Hippocampal formation (tissue), 2 donors: ENCODE measurements at places on chromosomes 2 and 18.

DNA sequence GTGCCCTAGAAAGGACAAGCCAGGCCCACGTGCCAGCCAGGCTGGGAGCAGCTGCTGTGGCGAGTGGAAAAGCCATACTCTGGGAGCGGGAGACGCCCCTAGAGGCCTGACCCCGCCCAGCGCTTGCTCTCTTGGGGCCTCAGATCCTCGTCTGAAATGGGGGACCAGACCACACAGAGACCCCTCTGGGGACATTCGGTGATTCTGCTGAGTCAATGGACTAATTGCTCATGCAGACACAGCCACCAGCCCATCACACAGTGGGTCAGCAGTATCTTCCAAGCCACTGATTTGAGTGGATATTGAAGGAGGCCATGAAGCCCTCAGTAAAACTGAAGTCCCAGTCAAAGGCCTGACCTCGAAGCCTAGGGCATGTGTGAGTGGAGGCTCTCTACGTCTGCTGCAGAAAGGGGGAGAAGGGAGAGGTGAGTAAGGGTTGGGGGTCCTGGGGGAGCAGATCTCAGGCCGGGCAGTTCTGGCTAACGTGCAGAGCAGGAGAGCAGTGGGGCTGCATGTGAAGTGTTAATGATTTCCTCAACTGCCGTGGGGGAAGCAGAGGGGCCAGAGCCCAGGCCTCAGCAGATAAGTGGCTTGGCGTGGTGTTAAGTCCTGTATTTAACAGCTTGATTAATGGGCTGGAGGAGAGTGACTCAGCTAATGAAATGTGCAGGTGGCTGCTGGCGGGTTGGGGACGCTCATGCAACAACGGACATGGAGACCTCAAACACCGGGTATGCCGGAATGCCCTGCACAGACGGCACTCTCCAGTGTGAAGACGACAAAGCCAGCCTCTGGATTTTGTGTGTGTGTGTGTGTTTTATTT lies 104.4 kb upstream of the TWIST2 start:
- DNase-seq, result no peak

GRCh38 chr2:65067806-65068553 lies 11.8 kb downstream of the CEP68 start:
- DNase-seq, result no peak

GRCh38 chr18:46028536-46028891 lies 43.5 kb downstream of the PSTPIP2 start:
- no peak for DNase-seq

DNA sequence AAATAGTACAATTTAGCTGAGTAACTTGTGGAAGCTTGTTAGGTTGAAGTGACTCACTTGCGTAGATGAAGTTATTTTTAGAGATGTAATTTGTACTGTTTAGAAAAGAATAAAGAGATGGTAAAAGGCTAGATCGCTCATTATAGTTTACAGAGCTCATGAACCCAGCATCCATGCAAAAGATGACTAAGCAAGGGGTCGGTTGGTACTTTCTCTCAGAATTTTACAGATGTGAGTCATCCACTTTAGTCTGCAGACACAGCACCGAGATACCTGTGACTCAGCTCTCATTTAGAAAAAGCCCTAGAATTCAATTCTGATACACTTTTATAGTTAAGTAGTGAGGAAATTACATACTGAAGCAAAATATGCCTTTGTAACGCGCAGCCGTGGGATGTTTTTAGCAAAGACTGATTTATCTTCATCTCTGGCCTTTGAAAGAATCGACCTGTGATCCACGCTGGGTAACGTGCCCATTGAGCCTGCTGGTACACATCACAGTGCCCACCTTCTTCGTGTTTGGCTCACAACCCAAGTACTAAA lies 116.5 kb upstream of the FOSL2 start:
- DNase-seq, result no peak

- DNase-seq, result no peak
Observed at GRCh38 chr2:54598347-54599325, 124.8 kb upstream of the EML6 start.

DNA sequence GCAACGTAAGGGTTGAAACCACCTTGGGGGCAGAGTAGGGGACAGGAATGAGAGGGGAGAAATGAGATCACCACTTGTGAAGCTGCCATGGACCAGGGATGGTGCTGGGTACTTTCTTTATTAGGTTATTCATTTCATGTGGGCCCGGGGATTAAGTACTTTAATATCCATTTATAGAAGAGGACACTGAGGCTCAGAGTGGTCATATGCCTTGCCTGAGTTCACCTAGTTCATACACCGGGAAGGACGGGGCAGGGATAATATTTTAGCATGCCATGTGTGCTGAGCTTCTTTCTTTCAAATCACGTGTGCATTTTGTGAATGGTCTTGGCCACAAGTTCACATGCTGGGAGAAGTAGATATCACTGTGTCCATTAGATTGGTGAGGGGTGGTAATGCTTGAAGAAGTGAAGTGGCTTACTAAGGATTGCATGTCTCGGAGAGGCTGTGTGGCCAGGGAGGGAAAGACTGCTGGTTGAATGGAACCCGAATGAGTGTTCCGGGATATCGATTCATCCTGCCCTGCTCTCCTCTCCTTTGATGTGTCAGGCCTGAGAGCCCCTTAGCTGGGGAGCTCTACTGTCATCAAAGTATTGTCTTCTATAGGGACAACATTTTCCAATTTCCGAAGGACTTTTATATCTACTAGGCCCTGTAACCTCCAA lies 187.1 kb downstream of the MYCN start:
- no peak for DNase-seq

DNA sequence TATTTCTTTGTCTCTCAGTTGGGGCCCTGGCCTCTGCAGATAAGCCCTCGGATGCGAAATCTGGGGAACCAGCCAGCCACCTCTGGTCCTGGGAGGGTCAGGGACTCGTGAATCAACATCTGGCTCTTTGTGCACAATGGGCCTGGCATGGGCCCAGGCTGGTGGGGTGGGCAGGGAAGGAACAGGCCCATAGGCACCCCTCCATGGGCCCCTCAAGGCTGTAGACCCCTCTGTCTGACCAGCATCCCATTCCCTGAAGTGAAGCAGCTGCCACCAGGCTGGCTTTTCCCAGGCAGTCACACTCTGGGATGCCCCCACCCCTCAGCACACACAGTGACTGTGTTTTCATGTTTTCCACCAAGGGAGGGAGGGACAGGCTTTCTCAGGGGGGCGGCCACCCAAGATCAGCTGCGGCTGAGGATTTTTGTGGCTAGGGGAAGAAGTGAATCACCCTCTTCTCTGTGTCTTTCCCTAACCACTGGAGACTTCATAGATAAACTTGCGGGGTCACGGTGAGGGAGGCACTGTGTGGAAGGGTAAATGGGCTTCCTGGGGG lies 166.0 kb downstream of the AGAP1 start:
- no peak for DNase-seq
